ENCODE measurements at places on chromosomes 12 and 14.

DNA sequence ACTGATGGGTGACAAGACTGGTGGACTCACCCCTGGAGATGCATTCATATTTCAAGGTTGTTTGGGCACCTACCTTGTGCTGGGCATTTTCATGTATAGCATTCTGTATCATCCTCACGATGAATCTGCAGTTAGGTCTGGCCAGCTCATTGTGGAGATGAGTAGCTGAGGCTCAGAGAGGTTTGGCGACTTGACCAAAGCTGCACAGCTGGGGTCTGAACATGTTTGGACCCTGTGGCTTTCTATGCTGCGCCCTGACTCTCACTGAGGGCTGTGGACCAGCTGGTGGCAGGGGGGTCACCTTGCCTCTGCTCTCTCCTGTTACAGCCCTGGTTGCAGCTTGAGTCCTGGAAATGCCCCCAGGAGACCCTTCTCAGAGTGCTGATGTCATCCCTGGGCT, 24.9 kb upstream of the CCDC63 start:
- DNase-seq, result no peak

DNA sequence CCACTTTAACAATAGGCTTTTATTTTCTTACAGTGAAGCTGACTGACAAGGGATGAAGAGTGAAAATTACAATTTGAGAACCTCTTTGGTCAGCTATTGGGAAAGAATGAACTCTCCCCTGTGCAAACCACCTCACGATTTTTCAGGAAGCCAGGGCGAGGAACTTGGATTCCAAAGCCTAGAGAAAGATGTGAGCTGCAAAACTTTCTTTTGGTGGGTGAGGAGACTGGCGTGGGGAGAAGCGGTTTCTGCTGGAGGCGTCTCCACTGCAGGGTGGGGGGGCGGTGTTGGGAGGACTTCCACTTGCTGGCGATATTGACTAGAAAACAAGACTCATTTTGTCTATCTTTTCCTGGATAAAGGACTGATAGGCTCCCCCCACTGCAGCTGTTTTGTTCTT, 59.3 kb upstream of the VRK1 start:
- DNase-seq, result no peak

DNA sequence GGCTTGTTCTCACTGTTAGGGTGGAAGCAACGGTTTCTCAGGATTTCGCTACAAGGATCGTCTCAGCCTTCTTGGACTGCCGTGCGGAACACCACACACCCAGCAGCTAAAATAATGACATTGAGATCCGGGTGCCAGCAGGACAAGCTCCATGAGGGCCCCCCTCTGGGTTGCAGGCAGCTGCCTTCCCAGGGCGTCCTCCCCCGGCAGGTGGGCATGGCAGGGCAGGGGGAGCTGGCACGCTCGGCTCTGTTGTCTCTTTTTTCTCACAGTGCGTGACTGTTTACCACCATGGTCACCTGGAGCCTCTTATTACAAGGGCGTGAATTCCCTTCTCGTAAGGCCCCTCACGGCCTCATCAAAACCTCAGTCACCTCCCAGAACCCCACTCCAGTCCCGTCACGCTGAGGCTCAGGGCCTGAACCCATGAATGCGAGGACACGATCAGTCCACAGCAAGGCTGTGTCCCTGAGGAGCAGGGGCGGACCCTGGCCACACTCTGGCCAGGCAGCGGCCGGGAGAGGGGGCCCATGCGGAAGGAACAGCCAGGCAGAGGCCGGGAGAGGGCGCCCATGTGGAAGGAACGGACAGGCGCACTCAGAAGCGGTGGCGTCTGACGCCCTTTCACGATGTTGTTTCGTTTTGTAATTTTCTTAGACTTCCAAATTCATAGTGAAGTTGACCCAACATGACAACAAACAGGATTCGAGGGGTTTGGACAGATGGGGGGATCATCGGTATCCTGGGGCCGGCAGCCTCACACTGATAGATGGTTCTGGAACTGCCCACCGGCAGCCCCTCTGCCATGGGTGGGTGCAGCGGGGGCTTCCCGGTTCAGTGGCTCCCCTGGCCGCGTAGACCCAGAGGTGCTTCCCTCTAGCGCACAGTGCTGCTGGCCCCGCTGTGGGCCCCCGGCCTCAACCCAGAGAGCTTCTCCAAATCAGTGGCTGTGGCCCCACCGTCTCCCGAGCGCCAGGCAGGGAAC, 10.0 kb downstream of the LRCOL1 start:
- DNase-seq, result no peak

- DNase-seq, result no peak
Observed at GRCh38 chr12:131466932-131467331, 244.0 kb upstream of the SFSWAP start.

GRCh38 chr12:61765926-61766325, 494.3 kb upstream of the USP15 start:
- DNase-seq, result no peak

DNA sequence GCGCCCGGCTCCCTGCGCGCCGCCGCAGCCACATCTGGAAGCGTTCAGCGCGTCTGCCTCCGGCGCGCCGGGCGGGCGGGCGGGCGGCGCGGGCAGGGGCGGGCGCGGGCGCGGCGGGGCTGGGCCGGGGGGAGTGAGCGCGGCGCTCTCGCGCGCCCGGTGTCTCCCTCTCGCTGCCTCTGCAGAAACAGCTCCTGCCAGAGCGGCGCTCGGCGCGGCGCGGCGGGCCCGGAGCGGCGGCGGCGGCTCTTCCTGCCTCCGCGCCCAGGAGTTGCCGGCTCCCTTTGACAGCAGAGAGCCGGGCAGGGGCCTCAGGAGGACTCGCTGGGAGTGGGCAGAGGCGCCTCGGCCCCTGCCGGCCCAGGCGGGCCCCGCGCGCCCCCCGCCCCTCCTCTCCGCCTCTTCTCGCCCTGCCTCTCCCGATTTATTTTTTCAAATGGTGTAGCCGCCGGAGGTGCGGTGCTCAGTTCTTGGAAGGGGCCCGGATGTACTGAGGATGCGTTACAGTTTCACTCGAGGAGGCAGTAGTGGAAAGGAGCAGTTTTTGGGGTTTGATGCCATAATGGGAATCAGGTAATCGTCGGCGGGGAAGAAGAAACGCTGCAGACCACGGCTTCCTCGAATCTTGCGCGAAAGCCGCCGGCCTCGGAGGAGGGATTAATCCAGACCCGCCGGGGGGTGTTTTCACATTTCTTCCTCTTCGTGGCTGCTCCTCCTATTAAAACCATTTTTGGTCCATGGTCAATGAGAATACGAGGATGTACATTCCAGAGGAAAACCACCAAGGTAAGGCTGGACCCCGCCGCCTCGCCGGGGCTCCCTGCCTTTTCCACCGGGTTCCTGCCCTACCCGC, at the start of gene CACNA1C:
CACNA1C (plus strand) TSS at position 162 of the 853 bp plus-strand sequence; CDS start at position 738, 576 bp downstream.
- peak; percentile 77 for DNase-seq

DNA sequence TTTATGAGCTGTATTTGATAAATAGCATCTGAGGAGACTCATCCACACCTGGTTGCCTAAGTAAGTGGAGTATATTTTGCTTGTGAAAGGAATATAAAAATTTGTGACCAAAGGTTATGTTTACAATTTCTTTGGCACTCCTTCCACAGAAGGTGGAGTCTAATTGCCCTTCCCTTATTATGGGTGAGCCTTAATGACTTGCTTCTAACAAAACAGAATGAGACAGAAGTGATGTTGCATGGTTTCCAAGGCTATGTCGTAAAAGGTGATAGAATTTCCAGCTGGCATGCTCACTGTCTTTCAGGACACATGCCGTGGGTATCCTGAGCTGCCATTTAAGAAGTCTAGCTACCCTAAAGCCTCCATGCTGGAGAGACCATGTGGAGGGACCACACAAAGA, 116.8 kb upstream of the ABCD2 start:
- DNase-seq, result no peak

DNA sequence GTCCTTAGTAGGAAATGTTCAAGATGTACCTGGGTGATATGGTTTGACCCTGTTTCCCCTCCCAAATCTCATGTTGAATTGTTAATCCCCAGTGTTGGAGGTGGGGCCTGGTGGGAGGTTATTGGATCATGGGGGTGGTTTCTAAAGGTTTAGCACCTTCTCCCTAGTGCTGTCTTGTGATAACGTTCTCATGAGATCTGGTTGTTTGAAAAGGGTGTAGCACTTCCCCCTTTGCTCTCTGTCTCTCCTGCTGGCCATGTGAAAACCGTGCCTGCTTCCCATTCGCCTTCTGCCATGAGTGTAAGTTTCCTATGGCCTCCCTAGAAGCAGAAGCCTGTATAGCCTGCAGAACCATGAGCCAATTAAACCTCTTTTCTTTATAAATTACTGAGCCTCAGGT, 353.0 kb upstream of the SFSWAP start:
- no peak for DNase-seq

Measured in mesothelial cell of epicardium (in vitro differentiated cells).